GM20000 (cell line): ENCODE measurements at places on chromosomes 2 and 18.

DNA sequence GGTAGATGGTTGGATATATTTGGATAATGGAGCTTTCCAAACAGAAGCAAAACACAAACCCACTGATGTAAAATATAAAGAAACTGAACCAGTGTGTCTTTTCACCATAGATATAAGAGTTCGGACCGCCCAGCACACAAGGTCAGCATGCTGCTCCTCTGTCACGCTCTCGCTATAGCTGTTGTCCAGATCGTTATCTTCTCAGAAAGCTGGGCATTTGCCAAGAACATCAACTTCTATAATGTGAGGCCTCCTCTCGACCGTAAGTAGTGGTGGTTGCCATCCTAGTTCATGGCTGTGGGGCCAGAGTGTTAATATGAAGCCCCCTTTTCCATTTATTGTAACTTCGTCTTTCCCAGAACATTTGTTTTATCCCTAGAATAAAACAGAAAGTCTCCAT lies 125.2 kb upstream of the LYPD6 start:
- no peak for DNase-seq

GRCh38 chr2:25378731-25379490 lies 37.2 kb upstream of the DNMT3A start:
- no peak for DNase-seq

- no peak for DNase-seq
Observed at GRCh38 chr2:10834068-10834655, 21.6 kb upstream of the PDIA6 start.

DNA sequence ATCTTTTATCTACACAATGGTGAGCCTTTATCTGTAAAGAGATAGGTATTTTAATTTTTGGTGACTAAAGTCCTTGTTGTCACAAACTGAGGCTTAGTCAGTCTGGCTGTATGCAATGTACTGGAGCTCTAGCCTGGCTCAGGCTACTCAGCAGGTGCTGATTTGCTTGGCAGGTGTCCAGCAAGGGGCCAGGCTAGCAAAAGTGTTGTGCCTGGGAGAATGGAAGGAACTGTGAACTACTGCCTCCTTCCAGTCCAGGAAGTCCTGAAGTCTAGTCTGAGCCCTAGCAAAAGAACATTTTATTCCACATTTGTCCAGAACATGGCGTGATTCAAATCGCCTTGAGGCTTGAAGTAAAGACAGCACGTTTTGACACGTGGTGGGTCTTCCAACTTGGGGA lies 260.5 kb downstream of the CCDC85A start:
- no peak for DNase-seq

DNA sequence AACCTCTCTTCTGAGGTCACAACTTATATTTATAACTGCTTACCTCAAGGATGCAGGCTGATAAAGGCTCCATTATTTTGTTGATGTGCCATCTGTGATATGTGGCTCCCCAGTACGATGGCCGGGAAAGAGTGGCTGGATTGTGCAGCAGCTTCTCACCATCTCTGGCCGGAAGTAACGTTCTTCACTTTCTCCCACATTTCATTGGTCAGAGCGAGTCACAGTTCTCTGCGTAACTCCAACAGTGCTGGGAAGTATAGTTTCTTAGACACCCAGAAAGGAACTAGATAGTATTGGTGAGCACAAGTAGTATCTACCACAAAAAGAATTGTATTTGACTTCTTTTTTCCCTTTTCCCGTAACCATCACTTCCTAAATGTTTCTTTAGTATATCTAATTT lies 28.7 kb downstream of the ZSWIM2 start:
- DNase-seq: no peak

- DNase-seq: no peak
Observed at GRCh38 chr2:96788442-96789244, 27.4 kb upstream of the CNNM3 start.

DNA sequence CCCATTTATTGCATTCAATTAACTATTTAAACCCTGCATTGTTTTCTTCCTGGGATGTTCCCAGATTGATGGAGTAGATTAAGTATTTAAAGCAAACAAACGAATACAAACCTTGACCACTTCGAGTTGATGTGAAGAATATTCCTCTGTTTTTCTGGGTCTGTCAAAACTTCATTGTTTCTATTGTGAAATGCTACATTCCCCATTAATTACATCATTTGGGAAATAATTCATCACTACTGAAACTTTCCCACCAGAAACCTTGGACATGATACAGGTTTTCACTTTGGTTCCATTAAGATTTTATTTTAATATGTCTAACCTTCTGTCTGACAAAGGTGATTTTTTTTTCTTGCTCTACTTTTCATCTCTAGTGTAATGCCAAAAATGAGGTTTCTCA lies 365.1 kb upstream of the ETAA1 start:
- no peak for DNase-seq

- DNase-seq: no peak
Observed at GRCh38 chr2:129212299-129212958, 767.0 kb upstream of the RAB6C start.

DNA sequence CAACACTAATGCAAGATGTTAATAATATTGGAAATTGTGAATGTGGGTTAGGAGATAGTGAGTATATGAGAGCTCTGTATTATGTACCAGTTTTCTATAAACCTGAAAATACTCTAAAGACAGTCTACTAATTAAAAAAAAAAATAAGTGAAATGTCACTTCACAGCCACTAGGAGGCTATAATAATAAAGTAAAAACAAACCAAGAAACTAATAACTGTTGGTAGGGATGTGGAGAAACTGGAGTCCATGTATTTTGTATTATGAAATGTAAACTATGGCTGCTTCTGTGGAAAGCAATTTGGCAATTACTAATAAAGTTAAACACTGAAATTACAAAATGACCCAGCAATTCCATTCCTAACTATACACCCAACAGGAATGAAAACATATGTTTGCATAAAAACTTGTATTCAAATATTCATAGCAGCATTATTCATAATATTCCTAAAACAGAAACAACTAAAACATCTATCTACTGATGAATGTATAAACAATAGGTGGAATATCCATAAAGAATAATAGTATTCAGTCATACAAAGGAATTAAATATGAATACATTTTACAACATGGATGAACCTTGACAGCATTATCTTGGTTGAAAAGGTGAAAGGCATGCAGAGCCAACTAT lies 36.2 kb downstream of the CCDC178 start:
- DNase-seq: peak; percentile 9

GRCh38 chr2:28684142-28684858 lies 67.3 kb upstream of the PPP1CB start:
- no peak for DNase-seq
